ENCODE measurements at places on chromosomes 4 and X.

GRCh38 chr4:127783955-127784770 is 2.0 kb downstream of the HSPA4L start:
- DNase-seq: no peak

DNA sequence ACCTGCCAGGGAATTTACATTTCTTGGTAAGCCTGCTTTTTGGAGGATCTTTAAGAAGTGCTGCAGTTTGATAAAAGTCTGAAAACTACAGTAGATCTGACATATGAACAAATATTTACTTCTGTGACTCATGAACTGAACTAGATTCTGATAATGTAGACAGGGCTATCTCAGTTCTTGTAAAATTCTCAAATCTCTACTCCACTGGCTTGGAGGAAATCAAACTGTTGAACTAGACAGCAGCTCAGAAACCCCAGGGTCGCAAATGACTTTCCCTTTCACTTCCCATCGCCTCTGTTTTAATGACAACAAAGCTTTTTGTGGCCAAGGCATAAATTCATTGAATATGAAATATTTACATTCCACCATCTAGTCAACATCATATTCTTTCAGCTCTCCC is 15.4 kb upstream of the OCIAD1 start:
- DNase-seq: no peak

DNA sequence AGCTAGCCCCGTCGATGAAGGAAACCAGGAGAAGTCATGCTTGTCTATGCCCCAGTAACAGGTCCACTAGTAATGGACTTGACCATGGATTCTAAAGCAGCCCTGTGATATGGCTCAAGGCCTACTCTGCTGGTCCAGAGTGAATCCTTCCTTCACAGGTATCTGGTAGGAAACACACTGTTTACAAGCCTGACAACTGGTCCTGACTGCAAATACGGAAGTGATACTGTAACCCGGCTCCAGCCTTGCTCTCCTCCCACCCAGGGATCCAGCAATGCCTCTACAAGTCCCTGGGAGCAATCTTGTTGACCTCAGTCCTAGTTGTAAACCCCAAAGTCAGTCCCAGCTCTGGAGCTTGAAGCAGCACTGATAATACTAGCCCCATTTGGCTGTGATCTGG is 239.2 kb upstream of the GRID2 start:
- no peak for DNase-seq

- DNase-seq: no peak
Observed at GRCh38 chr4:12965334-12965733, 518.8 kb downstream of the RAB28 start.

GRCh38 chrX:15150586-15150985 is 119.3 kb downstream of the ASB9 start:
- no peak for DNase-seq

DNA sequence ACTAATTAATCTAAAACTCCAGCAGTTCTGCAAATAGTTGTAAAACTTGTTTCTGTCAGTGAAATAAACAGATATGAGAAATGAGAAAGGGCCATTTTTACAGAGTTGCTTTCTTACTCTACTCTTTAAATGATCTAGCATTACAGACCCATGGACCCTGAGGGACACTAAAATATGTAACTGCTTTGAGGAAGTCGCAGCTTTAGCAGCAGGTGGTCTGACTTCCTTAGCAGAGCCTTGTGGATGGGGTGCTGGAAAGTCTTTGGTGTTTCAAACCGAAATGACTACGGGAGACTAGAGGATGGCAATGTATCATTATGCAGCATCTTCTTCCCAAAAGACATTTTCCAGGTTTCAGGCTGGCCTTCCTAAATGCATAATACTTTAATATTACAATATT is 18.7 kb downstream of the SHISA3 start:
- DNase-seq: no peak

DNA sequence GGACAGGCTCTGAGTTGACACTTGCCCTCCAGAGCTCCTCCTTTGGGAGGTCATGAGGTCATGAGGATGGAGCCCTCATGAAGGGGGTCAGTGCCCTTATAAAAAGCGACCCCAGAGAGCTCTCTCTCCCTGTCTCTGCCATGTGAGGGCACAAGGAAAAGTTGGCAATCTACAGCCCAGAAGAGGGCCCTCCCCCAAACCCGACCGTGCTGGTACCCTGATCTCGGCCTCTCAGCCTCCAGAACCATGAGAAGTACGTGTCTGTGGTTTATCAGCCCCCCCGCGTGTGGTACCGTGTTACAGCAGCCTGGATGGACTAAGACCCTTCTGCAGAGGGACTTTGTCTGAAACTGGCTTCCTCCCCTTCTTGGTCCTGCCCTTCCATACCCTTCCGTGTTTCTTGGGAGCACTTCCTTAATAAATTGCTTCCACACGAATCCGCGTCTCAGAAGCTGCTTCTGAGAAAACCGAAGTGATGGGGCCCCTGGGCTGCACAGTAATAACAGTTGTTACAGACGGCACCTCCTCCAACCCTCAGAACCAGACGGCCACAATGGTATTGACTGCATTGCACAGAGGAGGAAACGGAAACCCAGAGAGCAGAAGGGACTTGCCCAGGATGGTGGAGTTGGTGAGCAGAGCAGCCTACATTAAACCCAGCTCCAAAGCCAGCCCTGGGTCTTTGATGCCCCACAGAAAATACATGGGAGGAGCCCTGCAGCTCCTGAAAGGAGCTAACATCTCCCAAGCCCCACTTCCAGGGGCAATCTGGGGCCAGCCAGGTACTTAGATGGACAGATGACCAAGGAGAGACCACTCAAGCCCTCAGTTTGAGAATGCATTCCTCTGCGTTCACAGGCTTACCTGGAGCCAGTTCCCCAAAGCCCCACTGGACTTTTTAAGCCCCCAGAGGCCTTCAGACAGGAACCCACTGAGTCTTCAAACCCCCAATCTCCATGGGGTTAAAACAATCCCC is 242.7 kb downstream of the BCOR start:
- DNase-seq: peak; percentile 59

DNA sequence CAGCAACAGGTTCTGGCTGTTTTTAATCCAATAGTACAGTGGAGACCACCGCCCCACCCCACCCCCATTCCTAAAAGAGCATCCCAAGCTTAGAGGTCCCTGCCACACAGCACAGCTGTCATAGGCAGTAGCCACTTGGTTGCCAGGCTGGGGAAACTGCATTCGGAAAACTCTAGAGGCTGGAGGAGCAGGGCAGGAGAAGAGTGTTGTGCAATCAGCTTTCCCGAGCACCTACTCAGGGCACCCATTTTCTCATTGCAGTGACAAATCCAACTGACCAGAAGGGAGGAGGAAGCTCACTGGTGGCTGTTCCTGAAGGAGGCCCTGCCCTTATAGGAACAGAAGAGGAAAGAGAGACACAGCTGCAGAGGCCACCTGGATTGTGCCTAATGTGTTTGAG is 1.1 kb downstream of the CXCL1 start:
- DNase-seq: no peak

GRCh38 chr4:47368211-47368610 is 95.3 kb downstream of the COMMD8 start:
- DNase-seq: no peak

- no peak for DNase-seq
Observed at GRCh38 chrX:53474707-53475106, 40.5 kb upstream of the HSD17B10 start.

GRCh38 chr4:168139336-168139735 is 47.0 kb downstream of the ANXA10 start:
- no peak for DNase-seq

- no peak for DNase-seq
Observed at GRCh38 chr4:177118596-177118995, 191.1 kb upstream of the NEIL3 start.

- DNase-seq: no peak
Observed at GRCh38 chrX:150635952-150636351, 57.2 kb upstream of the MTMR1 start.

DNA sequence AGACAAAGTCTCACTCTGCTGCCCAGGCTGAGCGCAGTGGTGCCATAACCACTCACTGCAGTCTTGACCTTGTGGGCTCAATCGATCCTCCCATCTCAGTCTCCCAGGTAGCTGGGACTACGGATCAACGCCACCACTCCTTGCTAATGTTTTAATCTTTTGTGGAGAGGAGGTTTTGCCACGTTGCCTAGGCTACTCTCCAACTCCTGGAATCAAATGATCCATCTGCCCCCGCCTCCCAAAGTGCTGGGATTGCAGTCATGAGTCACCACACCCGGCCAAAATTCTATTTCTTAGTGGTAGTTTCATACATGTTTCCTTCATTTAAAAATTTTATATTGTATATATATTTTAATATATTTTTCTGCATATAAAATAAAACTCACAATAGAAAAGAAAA is 125.8 kb upstream of the CLNK start:
- DNase-seq: no peak

DNA sequence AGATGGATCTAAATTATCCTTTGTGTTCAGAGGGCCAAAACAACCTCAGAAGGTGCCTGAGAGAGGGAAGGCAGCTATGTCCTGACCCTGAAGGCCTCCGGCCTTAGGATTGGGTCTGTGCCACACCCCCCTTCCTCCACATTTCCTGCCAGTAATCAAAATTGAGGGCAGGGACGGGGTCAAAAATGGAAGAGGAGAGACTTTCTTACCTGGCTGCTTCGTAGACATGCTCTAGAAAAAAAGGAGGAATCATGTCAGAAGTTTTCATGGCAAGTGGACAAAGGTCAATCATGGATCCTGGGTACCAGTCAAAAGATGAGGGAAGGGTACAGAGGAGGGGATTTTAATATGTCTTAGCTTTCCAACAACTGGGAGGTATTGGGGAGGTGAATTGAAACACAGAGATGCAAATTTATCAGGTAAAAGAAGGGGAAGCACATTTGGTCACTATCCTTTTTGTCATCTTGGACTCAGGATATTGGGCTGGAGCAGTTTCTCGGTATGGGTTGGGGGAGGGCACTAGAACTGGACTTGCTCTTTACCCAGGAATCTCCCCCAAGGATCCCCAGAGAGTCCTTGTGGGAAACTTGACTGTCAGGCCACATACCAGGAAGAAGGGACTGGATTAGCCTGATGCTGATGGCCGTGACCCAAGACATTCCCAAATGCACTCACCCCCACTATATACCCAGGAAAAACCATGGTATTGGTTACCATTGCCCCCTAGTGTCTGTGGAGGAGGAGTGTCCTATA is 17.1 kb downstream of the VSIG4 start:
- DNase-seq: no peak

- no peak for DNase-seq
Observed at GRCh38 chr4:99848591-99849001, 32.0 kb downstream of the DAPP1 start.

- no peak for DNase-seq
Observed at GRCh38 chr4:76192236-76192635, 21.4 kb downstream of the SCARB2 start.

DNA sequence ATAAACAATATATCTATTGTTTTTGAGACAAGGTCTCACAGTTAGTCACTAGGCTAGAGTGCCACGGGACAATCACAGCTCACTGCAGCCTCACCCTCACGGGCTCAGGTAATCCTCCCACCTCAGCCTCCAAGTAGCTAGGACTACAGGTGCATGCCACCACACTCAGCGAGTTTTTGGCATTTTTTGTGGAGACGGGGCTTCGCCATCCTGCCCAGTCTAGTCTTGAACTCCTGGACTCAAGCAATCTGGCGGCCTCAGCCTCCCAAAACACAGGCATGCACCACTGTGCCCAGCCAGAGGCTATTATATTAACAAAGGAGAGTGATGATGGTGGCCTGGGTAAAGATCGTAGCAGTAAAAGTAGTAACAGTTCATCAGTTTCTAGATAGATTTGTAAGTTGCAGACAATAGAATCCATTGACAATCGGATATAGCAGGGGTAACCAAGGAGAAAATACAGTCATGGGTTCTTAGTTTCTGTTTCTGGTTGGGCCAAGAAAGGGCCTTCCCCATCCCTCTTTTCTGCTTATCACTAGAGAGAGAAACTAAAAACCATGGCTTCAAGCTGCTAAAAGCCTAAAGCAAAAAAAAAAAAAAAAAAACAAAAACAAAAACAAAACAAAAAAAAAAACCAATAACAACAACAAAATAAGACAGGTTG is 60.6 kb downstream of the ANXA10 start:
- no peak for DNase-seq

DNA sequence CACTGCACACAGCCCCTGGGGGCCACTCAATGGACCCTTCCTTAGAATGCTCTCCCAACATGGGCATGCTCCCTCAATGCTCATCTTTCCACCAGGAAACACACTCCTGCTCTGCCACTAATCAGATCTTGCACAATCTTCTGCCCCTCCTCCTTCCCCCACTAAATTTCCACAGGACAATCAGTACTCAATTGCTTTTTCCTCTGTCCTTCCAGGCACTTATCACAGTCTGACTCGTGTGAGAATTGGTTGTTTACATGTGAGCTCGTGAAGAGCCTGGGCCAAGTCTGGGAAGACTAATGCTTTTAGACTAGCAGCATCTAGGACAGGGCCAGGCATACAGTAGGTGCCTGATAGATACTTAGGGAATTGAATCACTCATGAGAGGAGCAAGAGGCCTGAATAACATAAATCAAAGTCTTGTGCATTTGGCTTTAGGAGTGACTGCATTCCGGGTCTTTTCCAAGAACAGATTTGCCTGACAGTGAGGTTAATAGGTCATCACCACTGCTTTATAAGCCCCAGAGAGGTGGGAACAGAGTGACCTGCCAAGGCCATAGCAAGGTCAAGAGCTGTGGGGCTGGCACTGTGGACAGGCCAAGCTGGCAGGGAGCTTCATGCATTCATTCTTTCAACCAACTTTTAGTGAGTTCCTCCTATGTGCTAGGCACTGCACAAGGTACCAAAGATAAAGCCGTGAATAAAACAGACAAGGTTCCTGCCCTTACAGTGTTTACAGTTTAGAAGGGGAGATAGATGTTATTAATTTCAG is 55.0 kb downstream of the PRPS1 start:
- DNase-seq: no peak

DNA sequence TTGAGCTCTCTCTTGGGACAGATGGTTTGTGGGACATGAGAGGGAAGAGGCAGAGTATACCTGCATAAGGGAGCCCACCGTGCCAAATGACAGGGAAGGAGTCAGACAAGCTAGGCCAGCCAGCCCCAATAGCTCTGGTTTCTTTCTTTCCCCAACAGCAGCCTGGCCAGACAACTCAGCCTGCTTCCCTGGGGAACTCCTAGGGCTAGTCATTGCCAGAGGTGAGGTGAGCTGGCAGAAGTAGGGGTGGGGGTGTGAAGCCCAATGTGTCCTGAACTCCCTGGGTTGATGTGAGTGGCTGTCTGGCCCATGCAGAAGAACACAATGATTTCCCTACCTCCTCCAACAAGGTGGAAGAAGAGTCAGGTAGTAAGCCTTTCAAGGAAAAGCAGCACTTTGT is 135.5 kb downstream of the AMMECR1 start:
- no peak for DNase-seq

DNA sequence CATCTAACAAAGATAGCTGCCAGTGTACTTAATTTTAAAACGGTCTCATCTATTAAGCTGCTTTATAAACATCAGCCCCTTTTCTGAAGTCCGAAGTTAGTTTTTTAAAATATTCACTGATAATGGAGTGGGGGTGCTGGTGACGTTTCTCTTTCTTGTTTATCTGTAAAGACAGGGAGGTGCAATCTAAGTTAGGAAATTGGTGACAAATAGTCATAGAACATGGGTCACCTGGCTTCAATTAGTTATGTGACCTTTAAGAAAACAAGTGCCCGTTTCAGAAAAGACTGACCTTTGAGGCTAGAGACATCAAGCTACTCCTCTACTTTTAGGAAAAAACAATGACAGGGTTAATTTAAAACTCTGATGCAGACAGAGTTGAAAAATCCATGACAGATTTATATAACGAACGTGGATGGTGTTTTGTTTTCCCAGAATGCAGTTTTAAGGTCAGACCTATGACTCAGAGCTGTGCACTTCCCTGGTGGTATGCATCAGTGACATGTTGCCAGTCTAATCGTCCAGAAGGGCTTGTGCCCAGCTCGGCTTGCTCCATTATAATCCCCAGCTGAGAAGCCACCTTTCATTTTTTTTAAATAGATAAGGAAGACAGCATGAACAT is 38.2 kb downstream of the FHL1 start:
- DNase-seq: no peak
